Adrenal gland (tissue), 19 donors: ENCODE measurements at places on chromosomes 2 and 18. TPM values are rescaled to one million over a fixed set of nuclear protein-coding genes. Genes with fewer than 3 reads are reported as not detected.

The VWC2L gene
- total RNA-seq: not detected

The ARHGAP25 gene
- total RNA-seq: 15.3 TPM

The ASB3 gene
- 21.2 TPM for total RNA-seq

The GAL3ST2 gene
- 0.39 TPM for total RNA-seq

The SLC1A4 gene
- 40.5 TPM for total RNA-seq

The MEP1B gene
- not detected for total RNA-seq

The ZNF396 gene
- total RNA-seq: 3.7 TPM

The CIB4 gene
- 2.5 TPM for total RNA-seq

The SLC5A7 gene
- 0.42 TPM for total RNA-seq

The ZNF385B gene
- 2.7 TPM for total RNA-seq
